ENCODE measurements at places on chromosomes 2 and 18.

DNA sequence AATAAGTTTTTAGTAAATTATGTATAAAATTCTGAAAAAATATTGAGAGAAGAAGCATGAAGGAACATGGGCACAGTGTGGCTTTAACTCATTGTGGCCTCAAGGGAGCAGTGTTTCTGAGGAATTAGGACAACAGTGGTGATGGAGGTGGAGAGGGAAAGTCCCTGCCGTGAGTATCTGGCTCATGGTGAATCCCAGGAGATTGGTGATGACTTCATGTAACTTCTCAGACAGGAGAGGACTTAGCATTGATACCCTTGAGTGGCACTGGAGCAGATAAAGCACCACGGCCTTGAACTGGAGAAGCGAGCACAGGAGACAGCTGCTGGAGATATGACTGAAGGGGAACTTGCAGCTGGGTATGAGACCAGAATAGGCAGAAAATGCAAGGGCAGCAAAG, 35.0 kb upstream of the LRP1B start:
- peak; percentile 12 for DNase-seq

GRCh38 chr2:24878341-24878740, 41.7 kb downstream of the ADCY3 start:
- DNase-seq = no peak

GRCh38 chr18:55489034-55489986, 98.7 kb downstream of the TCF4 start:
- DNase-seq = peak; percentile 18

- DNase-seq = peak; percentile 21
Observed at GRCh38 chr18:59631583-59632181, 65.5 kb downstream of the CCBE1 start.

GRCh38 chr2:183927406-183928325, 670.7 kb upstream of the ZNF804A start:
- no peak for DNase-seq

GRCh38 chr2:52445686-52446085, 1321.9 kb upstream of the CHAC2 start:
- no peak for DNase-seq

GRCh38 chr2:217064234-217065011, 204.6 kb upstream of the TNP1 start:
- no peak for DNase-seq

DNA sequence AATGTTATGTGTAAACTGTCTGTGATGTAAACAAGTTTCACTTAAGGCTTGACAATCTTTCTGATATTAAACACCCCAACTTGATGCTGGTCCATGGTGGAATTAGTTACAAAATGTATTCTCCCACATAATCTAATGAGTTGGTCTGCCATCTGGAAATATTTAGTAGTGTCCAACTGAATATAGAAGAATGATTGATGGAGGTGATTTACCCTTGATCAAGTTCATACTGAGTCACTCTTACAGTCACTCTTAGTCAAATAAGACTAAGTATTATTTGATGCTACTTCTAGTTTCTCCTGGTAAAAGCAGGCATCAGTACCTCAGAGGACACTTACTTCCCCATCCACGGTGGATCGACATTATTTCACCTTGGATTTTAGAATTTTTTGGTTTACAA, 198.1 kb downstream of the SATB2 start:
- no peak for DNase-seq

DNA sequence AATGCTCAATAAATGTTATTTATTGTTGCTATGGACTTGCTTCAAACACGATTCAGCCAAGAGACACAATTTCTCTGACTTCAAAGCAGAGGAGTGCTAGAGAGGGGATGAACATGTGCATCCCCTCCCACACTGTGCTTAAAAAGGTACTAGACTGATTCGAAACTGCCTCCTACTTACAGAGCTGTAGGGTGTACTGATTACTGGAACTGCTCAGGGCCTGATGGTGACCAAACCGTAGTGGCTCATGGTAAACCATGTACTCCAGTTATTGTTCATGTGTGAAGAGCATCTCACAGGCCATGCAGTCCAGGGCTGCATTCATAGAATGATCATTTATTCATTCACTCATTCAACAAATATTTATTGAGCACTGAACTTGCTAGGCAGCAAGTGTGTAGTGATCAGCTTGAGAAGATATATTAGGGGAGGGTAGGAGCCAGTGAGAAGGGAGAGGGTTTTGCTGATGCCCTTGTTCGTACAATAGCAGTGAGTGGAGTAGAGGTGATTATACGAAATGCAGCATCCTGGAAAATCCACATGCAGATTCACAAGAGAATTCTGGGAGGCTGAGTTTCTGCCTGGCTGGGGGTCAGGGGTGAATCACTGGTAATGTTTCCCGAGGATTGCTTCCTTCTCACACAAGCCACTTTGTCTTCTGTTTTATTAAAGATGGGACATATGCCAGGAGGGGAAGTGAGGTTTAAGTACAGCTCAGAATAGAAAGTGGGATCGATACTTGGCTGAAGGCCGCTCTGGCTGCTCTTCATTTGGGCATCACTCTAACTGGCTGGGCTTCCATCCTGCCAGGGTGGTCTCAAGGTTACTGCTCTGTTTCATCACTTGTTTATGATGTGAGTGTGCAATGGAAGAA, 245.4 kb downstream of the RAD51AP2 start:
- no peak for DNase-seq

- DNase-seq = no peak
Observed at GRCh38 chr2:6493266-6493665, 372.4 kb downstream of the CMPK2 start.

- DNase-seq = no peak
Observed at GRCh38 chr2:196080526-196080925, 11.9 kb upstream of the DNAH7 start.
